Activated CD8-positive, alpha-beta T cell treated with anti-CD3 and anti-CD28 coated beads, Interleukin-2, amount 10 ng/mL, durations not matched to agents 7 days and 5 days (primary cell): ENCODE measurements at places on chromosomes 2 and 18. TPM values are rescaled to one million over a fixed set of nuclear protein-coding genes. Genes with fewer than 3 reads are reported as not detected.

The PLB1 gene
- total RNA-seq, result 1.0 TPM

The SEPTIN10 gene
- 0.50 TPM for total RNA-seq

The RFX8 gene
- 2.8 TPM for total RNA-seq

The DYSF gene
- total RNA-seq, result 3.4 TPM

The CLEC4F gene
- total RNA-seq, result not detected

The SERPINB7 gene
- total RNA-seq, result not detected

GRCh38 chr18:12838178-12838634 lies 45.8 kb downstream of the PTPN2 start:
- DNase-seq, result no peak
- peaks cover 52% of the 10 kb centered on the region for H3K36me3 ChIP-seq
- H3K4me1 ChIP-seq, result peaks cover 55% of the 10 kb centered on the region
- peak overlapping the region; percentile 64 for H3K4me3 ChIP-seq
- H3K27ac ChIP-seq, result peak overlapping the region; percentile 91
- no peaks in the 10 kb centered on the region for H3K27me3 ChIP-seq

- no peaks in the 10 kb centered on the region for H3K27me3 ChIP-seq
- H3K27ac ChIP-seq, result no peak overlapping the region
- H3K36me3 ChIP-seq, result no peaks in the 10 kb centered on the region
- DNase-seq, result no peak
Observed at GRCh38 chr18:7637269-7637668, 70.2 kb downstream of the PTPRM start.

DNA sequence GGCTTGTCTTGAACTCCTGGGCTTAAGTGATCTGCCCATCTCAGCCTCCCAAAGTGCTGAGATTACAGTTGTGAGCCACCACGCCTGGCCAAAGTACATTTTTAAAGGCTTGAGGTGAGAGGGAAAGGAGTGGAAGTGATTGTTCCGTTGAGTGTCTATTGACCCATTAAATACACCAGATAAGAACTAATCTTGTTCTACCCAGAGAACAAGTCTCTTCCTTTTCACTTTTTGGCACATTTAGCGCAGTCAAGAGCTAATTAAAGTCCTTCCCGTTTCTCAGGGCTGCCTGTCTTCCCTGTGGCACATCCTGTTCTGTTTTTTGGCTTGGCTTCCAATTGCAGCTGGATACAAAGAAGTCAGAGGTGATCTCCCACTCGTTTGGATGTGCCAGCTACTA lies 172.3 kb downstream of the ALPK2 start:
- H3K27ac ChIP-seq, result no peak overlapping the region
- H3K27me3 ChIP-seq, result peaks cover 9% of the 10 kb centered on the region
- no peak overlapping the region for H3K4me3 ChIP-seq
- no peak for DNase-seq
- H3K4me1 ChIP-seq, result no peaks in the 10 kb centered on the region

DNA sequence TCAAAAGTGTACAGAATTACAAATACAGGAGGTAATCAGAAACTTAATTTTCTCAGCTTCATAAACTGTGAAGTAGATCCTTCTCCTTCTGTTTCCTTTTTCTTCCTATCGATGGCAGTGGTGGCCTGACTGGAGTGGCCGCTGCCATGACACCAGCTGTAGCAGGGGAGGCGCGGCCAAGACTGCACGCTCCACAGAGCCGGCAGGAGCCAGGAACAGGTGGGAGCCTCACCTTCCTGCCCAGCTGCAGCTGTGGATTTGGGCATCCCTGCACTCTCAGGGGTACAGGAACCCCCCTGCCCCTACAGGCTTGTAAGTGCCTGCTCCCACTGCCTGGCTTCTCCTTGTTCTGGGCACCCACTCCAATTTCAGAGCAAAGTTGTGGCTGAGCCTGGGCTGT lies 76.1 kb downstream of the EPB41L3 start:
- H3K36me3 ChIP-seq, result no peaks in the 10 kb centered on the region
- peaks cover 3% of the 10 kb centered on the region for H3K27me3 ChIP-seq
- no peak for DNase-seq

GRCh38 chr2:53268626-53269025 lies 499.0 kb upstream of the CHAC2 start:
- H3K27ac ChIP-seq, result no peak overlapping the region
- H3K4me1 ChIP-seq, result no peaks in the 10 kb centered on the region
- DNase-seq, result no peak
- H3K36me3 ChIP-seq, result no peaks in the 10 kb centered on the region

DNA sequence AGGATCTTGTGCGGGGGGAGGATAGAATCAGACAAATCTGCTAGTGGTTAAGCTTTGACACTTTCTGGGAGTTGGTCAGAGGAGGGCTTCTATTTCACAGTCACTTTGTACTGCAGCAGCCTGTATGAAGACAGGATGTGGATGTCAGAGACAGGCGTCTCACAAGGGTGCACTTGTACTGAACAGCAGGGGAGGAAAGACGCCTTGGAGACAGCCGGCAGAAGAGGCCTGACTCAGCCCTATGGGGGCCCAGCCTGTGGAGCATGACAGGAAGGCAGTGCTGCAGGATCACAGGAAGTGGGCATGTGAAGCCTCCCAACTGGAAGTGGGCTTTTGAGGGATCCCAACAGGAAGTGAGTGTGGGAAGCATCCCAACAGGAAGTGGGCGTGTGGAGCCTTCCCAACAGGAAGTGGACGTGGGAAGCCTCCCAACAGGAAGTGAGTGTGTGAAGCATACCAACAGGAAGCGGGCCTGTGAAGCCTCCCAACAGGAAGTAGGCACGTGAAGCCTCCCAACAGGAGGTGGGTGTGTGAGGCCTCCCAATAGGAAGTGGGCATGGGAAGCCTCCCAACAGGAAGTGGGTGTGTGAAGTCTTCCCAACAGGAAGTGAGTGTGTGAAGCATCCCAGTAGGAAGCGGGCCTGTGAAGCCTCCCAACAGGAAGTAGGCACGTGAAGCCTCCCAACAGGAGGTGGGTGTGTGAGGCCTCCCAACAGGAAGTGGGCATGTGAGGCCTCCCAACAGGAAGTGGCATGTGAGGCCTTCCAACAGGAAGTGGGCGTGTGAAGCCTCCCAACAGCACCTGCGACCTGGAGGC lies 212.3 kb downstream of the SNTG2 start:
- H3K27ac ChIP-seq, result peak overlapping the region; percentile 93
- no peaks in the 10 kb centered on the region for H3K27me3 ChIP-seq
- no peak overlapping the region for H3K4me3 ChIP-seq
- H3K4me1 ChIP-seq, result peaks cover 21% of the 10 kb centered on the region

GRCh38 chr2:97957432-97958183 lies 38.1 kb downstream of the TMEM131 start:
- no peak overlapping the region for H3K4me3 ChIP-seq
- H3K27me3 ChIP-seq, result no peaks in the 10 kb centered on the region
- DNase-seq, result no peak
- peaks cover 22% of the 10 kb centered on the region for H3K4me1 ChIP-seq
- H3K27ac ChIP-seq, result no peak overlapping the region

- H3K27ac ChIP-seq, result no peak overlapping the region
- peaks cover 10% of the 10 kb centered on the region for H3K27me3 ChIP-seq
- H3K4me3 ChIP-seq, result no peak overlapping the region
- no peak for DNase-seq
- no peaks in the 10 kb centered on the region for H3K36me3 ChIP-seq
Observed at GRCh38 chr2:168988755-168989154, 42.4 kb downstream of the ABCB11 start.

- no peak for DNase-seq
- H3K4me3 ChIP-seq, result no peak overlapping the region
- peaks cover 18% of the 10 kb centered on the region for H3K4me1 ChIP-seq
- H3K27ac ChIP-seq, result no peak overlapping the region
Observed at GRCh38 chr2:136029149-136029548, 43.7 kb upstream of the DARS1 start.

DNA sequence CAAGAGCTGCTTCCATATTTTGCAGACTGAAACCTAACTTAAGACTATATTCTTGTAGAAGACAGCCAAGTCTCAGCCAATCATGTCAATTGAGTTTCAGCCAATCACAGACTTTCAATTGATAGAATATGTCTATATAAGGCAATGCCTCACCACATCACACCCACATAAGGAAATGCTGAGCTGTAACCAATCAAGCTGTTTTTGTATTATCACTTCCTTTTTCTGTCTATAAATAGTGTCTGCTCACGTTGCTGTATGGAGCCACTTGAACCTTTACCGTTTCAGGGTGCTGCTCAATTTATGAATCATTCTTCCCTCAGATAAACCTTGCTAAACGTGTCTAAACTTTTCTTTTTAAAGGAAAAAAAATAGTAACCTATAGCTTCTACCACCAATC lies 1554.4 kb upstream of the LRRTM1 start:
- no peak overlapping the region for H3K27ac ChIP-seq
- H3K27me3 ChIP-seq, result no peaks in the 10 kb centered on the region
- no peak for DNase-seq
- H3K4me1 ChIP-seq, result no peaks in the 10 kb centered on the region
- no peak overlapping the region for H3K4me3 ChIP-seq
- no peaks in the 10 kb centered on the region for H3K36me3 ChIP-seq

DNA sequence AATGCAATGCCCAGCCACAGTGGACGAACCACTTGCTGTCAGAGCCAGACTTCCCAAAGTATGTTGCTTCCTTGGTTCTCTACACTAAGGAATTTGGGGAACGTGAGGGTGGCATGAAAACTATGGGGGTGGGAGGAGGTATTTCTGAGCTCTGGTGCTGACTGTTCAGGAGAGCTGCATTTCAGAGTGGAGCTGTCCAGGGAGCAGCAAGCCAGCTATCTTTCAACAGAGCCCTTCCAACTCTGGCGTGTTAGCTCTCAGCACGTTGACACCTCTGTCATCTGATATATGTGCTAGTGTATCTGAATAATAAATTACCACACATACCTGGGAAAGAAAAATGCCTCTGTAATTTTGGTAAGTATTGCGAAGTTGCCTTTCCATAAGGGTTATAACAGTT lies 66.1 kb downstream of the SAP130 start:
- no peaks in the 10 kb centered on the region for H3K4me1 ChIP-seq
- H3K36me3 ChIP-seq, result peaks cover 49% of the 10 kb centered on the region
- H3K4me3 ChIP-seq, result no peak overlapping the region
- H3K27me3 ChIP-seq, result no peaks in the 10 kb centered on the region

- H3K27me3 ChIP-seq, result no peaks in the 10 kb centered on the region
- peaks cover 63% of the 10 kb centered on the region for H3K36me3 ChIP-seq
- H3K27ac ChIP-seq, result peak overlapping the region; percentile 16
- DNase-seq, result no peak
Observed at GRCh38 chr2:216188956-216189355, 79.8 kb downstream of the XRCC5 start.

DNA sequence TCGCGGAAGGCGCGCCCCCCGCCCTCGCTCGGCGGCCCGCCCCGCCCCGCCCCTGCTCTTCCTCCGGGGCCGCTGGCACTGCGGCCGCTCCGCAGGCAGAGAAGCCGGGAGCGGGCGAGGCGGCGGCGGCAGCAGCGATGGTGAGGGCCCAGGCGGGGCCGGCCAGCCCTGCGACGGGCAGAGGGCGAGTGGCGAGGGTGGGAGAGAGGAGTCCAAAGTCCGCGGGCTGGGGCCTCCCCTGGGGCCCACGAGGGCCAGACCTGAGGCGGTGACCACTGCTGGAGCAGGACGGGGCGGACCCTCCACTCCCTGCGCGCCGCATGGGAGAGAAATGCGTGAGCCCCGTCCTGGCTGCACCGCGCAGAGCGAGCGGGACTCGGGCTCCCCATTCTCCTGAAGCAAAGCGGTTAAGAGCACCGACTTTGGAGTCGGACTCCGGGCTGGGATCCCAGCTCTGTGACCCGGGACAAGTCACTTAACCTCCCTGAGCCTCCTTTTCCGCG lies at the start of gene VAMP5:
VAMP5 (plus strand) TSS at position 78 of the 503 bp plus-strand sequence; CDS start at position 138, 60 bp downstream.
- H3K36me3 ChIP-seq, result peaks cover 23% of the 10 kb centered on the region
- H3K27ac ChIP-seq, result peak within 1 kb of the TSS; percentile 91
- peak within 1 kb of the TSS; percentile 87 for H3K4me3 ChIP-seq

GRCh38 chr2:70381235-70381634 lies 79.4 kb upstream of the FAM136A start:
- DNase-seq, result no peak
- no peak overlapping the region for H3K4me3 ChIP-seq
- peaks cover 9% of the 10 kb centered on the region for H3K27me3 ChIP-seq
- H3K36me3 ChIP-seq, result no peaks in the 10 kb centered on the region
- no peak overlapping the region for H3K27ac ChIP-seq

- H3K36me3 ChIP-seq, result no peaks in the 10 kb centered on the region
- no peaks in the 10 kb centered on the region for H3K4me1 ChIP-seq
- no peak for DNase-seq
Observed at GRCh38 chr2:239811806-239812560, 213.2 kb downstream of the NDUFA10 start.

- no peak for DNase-seq
- no peak overlapping the region for H3K4me3 ChIP-seq
- H3K27ac ChIP-seq, result no peak overlapping the region
- H3K27me3 ChIP-seq, result peaks cover 7% of the 10 kb centered on the region
- H3K4me1 ChIP-seq, result no peaks in the 10 kb centered on the region
Observed at GRCh38 chr2:177078855-177079254, 133.7 kb upstream of the HNRNPA3 start.

- H3K27me3 ChIP-seq, result no peaks in the 10 kb centered on the region
- H3K4me1 ChIP-seq, result no peaks in the 10 kb centered on the region
- no peaks in the 10 kb centered on the region for H3K36me3 ChIP-seq
- H3K27ac ChIP-seq, result no peak overlapping the region
- no peak overlapping the region for H3K4me3 ChIP-seq
- DNase-seq, result no peak
Observed at GRCh38 chr2:150429384-150429961, 58.0 kb downstream of the RND3 start.

- H3K4me1 ChIP-seq, result no peaks in the 10 kb centered on the region
- no peak overlapping the region for H3K27ac ChIP-seq
- no peak overlapping the region for H3K4me3 ChIP-seq
Observed at GRCh38 chr18:14089781-14090180, 42.5 kb downstream of the ZNF519 start.

GRCh38 chr18:46250084-46250811 lies 146.1 kb downstream of the HAUS1 start:
- peak overlapping the region; percentile 93 for H3K27ac ChIP-seq
- DNase-seq, result peak; percentile 81
- H3K4me3 ChIP-seq, result peak overlapping the region; percentile 67
- H3K36me3 ChIP-seq, result peaks cover 72% of the 10 kb centered on the region
- peaks cover 62% of the 10 kb centered on the region for H3K4me1 ChIP-seq

- H3K4me3 ChIP-seq, result no peak overlapping the region
- H3K36me3 ChIP-seq, result peaks cover 22% of the 10 kb centered on the region
- H3K27me3 ChIP-seq, result no peaks in the 10 kb centered on the region
- H3K4me1 ChIP-seq, result peaks cover 49% of the 10 kb centered on the region
- DNase-seq, result no peak
Observed at GRCh38 chr2:36960773-36961172, 5.6 kb downstream of the STRN start.

DNA sequence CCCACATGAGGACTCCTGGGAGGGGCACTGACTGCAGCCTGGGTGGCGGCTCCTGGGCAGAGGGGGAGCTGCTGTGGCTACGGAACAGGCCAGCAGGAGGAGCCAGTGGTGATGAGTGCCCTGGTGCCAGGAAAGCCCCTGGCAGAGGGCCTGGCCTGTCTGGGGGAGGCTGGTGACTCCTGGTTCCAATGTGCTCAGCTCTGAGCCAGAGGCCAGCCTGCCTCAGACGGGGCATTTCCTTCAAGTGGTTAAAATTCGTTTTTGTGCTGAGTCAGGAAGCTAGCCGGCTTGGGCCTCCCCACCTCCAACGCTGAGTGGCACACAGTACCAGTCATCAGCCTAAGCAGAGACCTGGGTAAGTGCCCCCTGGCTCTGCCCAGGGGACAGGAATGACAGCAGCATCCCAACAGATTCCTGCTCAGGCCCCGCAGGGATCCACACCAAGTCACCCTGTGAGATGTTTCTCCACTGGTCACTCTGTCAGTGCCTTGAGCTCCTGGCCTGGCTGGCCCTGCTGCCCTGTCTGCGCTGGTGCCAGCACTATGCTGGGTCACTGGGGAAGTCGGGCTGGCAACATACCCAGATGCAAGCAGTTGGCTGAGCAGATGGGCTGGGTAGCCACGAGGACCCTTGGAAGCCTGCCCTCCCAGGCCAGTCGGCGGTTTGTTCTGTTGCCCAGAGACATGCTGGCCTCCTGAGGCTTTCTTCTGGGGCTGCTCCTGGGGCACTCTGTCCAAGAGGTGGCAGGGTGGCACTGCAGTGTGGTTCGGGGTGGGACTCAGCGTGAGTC lies 7.1 kb upstream of the KLF11 start:
- no peaks in the 10 kb centered on the region for H3K36me3 ChIP-seq
- H3K4me1 ChIP-seq, result peaks cover 8% of the 10 kb centered on the region
- DNase-seq, result no peak
- no peak overlapping the region for H3K4me3 ChIP-seq
